ENCODE measurements at places on chromosomes 2 and 18. TPM values are rescaled to one million over a fixed set of nuclear protein-coding genes. Genes with fewer than 3 reads are reported as not detected.

The KCNF1 gene
- total RNA-seq = 0.94 TPM

The ARHGAP25 gene
- 4.2 TPM for total RNA-seq

The MC5R gene
- total RNA-seq = not detected

The UPP2 gene
- total RNA-seq = not detected

The AFF3 gene
- total RNA-seq = 10.8 TPM

The ALLC gene
- total RNA-seq = not detected

The RAX gene
- not detected for total RNA-seq

The CROCC2 gene
- total RNA-seq = not detected

The TWIST2 gene
- 26.1 TPM for total RNA-seq

The ZAP70 gene
- total RNA-seq = 1.4 TPM

The CAPN14 gene
- total RNA-seq = 0.16 TPM

The LRP1B gene
- total RNA-seq = 0.44 TPM

The C2orf80 gene
- not detected for total RNA-seq

The DSG1 gene
- total RNA-seq = 4.7 TPM

The EPG5 gene
- 25.3 TPM for total RNA-seq

The SCN9A gene
- 1.1 TPM for total RNA-seq

DNA sequence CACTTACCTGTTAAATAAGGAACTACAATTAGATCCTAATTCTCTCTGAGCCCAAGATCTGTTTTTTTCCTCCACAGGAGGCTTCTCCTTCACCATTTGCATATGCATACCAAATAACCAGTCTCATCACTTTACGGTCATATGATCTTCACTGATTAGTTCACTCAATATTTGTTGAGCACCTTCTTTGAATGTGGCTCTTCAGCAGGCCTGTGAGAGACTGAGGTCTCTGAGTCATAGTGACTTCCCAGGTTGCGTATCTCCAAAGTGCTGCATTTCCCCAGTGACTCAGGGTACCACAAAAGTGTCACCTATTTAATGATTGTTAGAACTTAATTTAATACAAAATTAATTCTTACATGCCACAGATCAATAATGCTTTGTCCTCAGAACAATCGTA, 108.8 kb upstream of the TRIB2 start:
- no peak for DNase-seq

DNA sequence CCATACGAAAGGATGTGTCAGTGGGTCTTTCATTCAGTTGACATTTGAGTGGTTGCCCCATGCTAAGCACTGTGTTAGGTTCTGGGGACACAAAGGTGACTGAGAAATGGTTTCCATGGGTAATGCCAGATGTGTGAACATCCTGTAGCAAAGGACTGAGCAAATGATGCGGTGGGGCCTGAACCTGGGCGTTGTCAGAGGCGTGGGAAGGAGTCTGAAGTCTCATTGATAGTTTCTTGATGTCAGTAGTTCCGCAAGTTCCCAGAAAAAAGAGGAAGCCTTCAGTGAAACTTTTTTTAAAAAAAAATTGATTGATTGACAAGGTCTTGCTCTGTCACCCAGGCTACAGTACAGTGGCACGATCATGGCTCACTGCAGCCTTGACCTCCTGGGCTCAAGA, 56.9 kb downstream of the LIMS1 start:
- no peak for DNase-seq

GRCh38 chr2:149903626-149904025, 316.1 kb upstream of the MMADHC start:
- no peak for DNase-seq

GRCh38 chr2:213818436-213818835, 534.2 kb downstream of the SPAG16 start:
- DNase-seq = no peak

DNA sequence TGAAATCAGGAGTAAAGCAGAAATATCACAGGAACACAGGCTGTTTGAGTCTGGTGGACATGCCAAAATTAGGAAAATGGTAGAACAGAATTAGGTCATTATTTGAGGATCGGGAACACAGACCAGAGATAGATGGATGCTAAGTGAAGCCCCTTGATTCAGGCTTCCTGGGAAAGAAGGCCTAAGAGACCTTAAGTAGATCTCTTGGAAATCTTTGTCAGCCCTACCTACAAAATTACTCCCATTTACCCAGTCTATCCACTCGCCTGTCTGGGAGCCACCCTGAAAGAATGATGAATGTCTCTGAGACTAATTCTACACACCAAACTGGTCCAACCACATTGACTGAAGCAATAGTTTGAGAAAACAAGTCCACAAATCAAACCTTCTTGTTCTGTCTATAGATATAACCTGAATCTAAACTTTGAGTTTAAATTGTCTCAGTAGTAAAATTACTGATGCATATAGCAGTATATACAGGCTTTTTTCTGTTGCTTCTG, 36.6 kb upstream of the TANK start:
- no peak for DNase-seq

DNA sequence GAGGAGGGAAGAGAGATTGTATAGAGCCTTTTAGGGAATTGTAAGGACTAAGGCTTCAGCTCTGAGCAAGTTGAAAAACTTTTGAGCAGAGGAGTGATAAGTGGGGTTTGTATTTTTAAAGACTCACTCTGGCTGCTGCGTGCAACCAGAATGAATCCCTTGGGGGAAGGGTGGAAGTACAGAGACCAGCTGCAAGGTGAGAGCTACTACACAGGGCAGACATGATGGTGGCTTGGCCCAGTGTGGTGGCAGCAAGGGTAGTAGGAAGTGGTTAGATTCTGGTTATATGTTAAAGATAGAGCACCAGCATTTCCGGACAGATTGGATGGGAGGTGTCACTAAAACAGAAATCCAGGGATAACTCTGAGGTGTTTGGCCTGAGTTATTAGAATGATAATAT, 10.1 kb upstream of the SESTD1 start:
- DNase-seq = no peak

DNA sequence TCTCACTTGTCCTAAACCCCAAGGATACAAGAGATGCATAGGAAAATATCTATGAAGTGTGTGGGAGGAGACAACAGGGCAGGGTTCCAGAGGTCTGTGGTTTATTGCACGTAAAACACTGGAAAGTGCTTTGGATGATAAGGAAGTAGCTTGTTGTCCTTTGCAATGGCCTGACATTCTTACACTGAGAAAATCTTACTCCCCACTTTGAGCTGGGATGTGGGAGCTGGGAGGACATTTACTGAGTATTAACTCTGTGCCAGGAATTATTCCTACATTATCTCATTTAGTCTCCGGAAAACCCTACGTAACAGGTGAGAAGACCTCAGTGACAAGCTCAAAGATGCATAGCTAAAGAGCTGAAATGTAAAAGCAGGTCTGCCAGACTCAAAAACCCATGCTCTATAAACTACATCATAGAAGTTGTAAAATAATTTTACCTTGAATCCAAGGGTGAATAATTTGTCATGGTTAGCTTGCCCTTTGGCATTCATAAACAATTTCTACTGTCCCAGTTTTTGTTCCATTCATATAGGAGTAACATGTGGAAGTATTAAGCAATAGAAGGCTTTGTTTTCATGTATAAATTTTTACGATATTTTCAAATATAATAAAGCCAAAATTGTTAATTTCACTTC, 9.2 kb upstream of the GALNT3 start:
- DNase-seq = no peak

GRCh38 chr2:150710916-150711315, 223.4 kb upstream of the RND3 start:
- DNase-seq = no peak

GRCh38 chr2:176066645-176067588, 16.8 kb downstream of the EVX2 start:
- DNase-seq = no peak

- no peak for DNase-seq
Measured at GRCh38 chr2:194870974-194871535, 786.0 kb upstream of the SLC39A10 start.

- no peak for DNase-seq
Measured at GRCh38 chr18:23337599-23338444, 115.3 kb upstream of the RIOK3 start.

DNA sequence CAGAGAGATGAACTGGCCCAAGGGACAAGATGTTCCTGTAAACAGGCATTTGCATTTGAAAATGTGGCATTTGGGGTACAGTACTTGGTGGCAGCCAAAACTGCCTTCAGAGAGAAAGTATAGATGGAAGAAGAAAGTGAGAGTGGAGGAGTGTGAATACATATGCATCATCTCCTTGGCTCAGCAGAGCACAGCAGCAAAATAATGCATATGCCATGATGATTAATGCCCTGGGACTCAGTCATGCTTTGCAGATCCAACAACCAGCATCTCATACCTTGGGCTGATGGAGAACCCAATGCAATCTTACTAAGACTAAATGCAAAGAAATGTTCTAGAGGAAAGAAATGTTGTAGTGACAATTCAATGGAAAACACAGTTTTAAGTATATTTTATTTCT, 29.7 kb upstream of the CYTIP start:
- no peak for DNase-seq

DNA sequence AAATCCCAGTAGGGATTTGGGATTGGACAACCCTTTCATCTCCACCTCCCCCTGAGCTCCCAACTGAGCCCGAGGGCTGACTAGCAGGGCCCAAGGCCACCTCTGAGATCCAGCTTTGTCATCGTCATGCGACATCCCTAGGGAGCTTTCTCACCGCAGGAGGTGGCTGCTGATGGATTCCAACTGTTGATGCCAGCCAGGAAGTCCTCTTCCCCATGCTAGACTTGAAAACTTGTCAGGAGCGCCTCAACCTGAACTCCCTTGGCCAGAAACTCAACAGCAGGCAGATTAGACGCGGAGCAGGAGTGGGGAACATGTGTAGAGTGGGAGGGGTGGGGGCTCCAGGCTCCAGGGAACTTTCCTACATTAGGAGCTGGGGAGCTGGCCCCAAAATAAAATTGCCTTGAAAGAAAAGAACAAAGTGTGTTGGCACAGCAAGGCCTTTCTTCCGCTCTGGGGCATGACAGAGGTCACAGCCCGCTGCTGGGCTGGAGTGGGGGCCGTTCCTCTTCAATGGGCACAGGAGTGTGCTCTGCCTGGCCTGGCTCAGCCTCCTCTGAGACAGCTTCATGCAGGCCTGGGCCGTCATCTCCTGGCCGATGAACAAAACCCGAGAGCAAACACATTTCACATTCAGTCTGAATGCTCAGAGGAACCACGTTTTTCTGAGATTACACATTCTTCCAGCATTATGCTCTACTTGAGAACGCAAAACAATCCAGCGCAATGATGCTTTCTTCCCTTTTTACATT, 34.5 kb downstream of the EMILIN2 start:
- DNase-seq = peak; percentile 84

DNA sequence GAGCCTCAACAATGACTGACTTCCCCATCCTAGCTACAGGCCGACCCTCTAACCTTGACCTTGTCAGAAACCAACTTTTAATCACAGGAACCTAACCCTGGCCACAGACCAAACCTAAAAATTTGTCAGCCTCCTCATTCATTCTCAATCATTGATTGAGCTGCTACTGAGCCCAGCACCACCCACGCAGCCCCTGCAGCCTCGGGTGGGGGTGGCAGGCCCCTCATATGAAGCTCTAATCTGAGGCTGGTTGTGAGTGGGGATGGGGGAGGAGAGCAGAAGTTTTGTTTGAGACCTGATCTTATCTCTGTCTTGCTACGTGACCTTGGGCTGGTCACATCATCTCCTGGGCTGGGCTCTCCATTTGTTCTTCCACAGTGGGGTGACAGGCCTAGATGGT, 99.5 kb upstream of the EPAS1 start:
- peak; percentile 43 for DNase-seq

- DNase-seq = no peak
Measured at GRCh38 chr2:21535826-21536225, 412.1 kb downstream of the TDRD15 start.
